Stimulated activated CD4-positive, alpha-beta T cell treated with anti-CD3 and anti-CD28 coated beads, TNF-alpha, amount 100 ng/mL, for 1 hour (primary cell): ENCODE measurements at places on chromosomes 6 and 20.

DNA sequence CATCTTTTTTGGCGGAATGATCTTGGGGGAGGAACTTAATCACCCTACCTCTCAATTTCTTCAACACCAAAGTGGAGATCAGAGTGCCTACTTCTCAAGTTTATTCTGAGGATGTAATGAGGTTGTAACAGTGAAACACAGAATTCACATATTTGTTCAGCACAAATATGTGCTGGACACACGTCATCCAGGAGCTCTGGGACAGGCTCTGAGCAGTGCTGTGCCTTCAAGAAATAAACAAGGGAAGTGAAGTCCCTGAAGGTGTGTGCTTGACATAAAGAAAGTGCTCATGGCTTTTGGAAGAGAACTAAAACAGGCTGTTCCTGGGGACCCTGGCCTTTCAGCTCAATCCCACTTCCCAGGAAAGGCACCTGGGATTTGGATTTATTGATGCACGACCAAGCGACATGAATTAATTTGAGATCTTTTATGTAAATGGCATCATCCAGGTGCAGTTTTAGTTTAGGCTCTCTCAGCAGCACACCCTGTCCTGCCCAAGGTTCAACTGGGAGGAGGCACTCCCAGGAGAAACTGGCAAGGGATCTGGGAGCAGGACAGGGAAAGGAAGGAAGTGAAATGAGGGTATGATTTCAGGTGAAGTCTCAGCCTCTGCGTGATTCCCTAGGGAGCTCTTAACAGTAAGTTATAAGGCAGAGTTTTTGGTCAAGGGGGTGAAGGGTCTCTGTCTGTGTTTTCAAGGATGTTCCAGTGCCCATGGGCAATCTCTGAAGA, 211.0 kb downstream of the FOXA2 start:
- DNase-seq: no peak

- no peak for DNase-seq
Observed at GRCh38 chr20:45405571-45406259, 2.4 kb upstream of the DBNDD2 start.

- no peak for DNase-seq
Observed at GRCh38 chr6:50361641-50362331, 312.1 kb upstream of the DEFB112 start.

DNA sequence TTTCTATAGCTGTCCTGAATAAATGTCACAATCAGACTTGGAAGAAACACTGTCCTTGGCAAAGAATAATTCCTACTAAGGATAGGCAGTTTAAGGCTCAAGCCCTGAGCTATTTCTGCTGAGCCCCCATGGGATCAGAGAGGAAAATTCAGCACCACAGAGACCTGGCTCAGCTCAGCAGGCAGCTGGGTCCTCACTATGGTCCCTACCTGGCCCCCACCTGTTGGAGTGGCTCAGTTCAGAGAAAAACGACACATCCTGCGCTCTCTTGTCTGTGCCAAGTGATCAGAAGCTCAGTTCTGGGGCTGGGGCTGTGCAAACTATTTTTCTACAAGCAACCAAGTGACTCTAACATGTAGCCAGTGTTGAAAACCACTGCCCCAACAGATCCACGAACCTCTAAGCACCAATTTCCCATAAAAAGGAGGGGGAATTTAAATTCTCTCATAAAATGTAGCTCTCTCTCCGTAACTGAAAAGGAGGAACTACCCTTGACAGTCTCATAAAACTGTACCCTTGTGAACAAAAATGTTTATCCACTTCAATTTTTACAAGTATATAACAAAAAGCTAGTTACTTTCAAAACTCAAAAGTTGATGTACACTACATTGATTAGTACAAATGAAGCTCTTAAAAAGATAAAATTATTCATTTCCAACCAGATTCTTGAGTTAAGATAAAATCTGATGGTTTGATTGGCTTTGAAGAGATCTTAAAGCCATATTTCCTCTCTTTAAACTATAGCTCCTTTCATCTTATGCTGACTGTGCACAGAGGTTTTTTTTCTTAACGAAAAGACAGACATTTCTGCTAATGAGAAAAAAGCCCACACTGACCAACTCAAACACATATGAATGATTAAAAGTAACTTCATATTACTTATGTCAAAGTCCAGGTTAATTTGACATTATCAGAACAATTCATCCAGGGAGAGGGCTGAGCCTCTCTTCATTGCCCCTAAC, 52.0 kb downstream of the KIF13A start:
- DNase-seq: no peak

DNA sequence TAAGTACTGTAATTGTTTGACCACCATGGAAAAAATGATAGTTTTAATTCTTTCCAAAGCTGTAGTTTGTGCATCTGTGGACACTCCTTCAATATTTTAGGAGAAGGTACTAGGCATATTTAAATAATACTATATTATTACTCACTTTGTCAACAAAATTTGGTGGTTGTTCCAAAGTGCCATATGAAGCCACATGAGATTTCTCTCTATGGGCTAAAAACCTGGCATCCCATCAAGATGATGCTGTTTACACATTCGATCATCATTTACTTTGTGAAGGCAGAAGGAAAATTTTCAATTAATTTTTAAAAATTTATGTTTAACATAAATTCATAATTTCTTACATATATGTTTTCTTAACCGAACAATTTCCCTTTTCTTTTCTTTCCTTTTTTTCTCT, 502.6 kb upstream of the JAG1 start:
- DNase-seq: no peak

GRCh38 chr6:127547215-127547614, 28.1 kb upstream of the MTCL3 start:
- DNase-seq: peak; percentile 4

GRCh38 chr20:31870726-31871617, 538 bp downstream of the TTLL9 start:
- no peak for DNase-seq

GRCh38 chr20:62696989-62697388, 11.6 kb upstream of the NTSR1 start:
- no peak for DNase-seq

- no peak for DNase-seq
Observed at GRCh38 chr6:158185729-158186456, 17.7 kb downstream of the GTF2H5 start.

GRCh38 chr6:44132476-44132875, 5.1 kb downstream of the TMEM63B start:
- DNase-seq: no peak

GRCh38 chr20:31968291-31969126, 558 bp downstream of the XKR7 start:
- peak; percentile 81 for DNase-seq

GRCh38 chr20:39853050-39853449, 836.0 kb downstream of the MAFB start:
- no peak for DNase-seq

- DNase-seq: no peak
Observed at GRCh38 chr6:8195040-8195713, 92.8 kb upstream of the EEF1E1 start.

- DNase-seq: no peak
Observed at GRCh38 chr20:58712151-58712791, 19.7 kb downstream of the NPEPL1 start.

DNA sequence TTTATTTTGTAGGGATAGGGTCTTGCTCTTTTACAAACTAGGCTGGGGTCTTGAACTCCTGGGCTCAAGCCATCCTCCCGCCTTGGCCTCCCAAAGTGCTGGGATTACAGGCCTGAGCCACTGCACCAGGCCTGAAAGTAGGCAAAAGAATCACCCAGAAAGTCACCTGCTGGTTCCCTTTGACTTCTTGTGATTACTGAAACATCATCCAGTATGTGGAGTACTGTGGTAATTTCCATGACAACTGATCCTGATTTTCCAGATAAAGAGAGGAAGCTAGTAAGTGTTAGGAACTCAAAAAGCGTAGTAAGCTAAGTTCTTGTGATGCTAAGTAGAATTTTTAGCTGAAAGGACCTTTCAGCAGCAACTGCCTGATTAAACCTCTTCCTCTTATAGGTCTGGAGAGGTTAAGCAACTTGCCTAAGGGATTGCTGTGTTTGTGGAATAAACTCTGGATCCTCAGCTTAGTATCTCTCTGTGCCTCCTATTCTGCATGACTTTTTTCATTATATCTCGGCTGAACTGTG, 16.8 kb downstream of the RALY start:
- no peak for DNase-seq

DNA sequence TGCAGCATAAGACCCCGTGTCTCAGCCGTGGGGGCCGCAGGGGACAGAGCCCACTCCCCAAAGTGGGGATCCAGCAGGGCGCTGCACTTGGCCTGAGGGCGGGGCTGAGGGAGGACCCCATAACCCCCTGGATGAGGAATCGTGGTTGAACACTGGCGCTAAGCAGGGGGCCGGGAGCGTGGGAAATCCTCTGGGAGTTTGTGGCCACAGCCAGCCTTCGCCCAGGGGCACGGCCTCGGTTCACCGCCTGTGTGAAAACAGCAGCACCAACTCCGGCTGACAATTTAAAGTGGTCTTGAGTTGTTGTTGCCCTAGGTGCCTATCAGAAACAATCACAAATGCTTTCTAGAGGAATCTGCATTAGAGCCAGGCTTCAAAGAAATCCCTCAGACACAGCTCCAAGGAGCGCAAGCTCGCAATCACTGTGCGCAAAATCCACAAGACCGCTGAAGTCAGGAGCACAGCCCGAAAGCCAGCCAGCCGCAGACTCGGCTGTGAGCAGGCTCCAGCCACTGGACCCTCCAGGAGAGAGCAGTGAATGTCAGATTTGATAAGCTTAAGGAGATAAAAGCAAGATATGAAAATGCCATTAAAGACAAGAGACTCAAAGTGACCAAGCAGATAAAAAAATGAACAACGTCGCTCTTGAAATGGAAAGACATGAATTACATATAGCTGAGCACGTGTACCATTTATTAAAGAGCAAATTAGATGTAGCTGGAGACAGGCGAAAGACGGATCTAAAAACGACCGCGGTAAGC, 10.9 kb upstream of the RPS6KA2 start:
- no peak for DNase-seq

- no peak for DNase-seq
Observed at GRCh38 chr6:11223286-11223864, 9.1 kb downstream of the NEDD9 start.

GRCh38 chr6:23562554-23562953, 563.5 kb upstream of the NRSN1 start:
- no peak for DNase-seq

DNA sequence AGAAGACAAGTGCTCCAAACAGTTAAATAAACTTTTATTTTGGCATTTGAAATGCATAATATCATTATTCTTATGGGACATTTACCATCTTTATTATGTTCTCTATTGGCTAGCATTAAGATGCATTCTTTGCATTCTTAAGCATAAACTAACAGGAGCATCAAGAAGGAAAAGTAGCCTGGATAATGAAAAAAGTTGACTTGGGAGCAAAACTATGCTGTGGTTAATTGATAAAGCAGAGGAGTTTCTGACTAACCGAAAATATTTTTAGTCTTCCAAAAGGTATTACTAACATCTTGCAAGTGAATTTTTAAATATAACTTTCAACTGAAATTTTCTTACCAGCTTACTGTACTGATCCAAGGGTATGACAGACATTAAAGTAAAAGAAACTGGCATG, 140.3 kb downstream of the FLRT3 start:
- no peak for DNase-seq

DNA sequence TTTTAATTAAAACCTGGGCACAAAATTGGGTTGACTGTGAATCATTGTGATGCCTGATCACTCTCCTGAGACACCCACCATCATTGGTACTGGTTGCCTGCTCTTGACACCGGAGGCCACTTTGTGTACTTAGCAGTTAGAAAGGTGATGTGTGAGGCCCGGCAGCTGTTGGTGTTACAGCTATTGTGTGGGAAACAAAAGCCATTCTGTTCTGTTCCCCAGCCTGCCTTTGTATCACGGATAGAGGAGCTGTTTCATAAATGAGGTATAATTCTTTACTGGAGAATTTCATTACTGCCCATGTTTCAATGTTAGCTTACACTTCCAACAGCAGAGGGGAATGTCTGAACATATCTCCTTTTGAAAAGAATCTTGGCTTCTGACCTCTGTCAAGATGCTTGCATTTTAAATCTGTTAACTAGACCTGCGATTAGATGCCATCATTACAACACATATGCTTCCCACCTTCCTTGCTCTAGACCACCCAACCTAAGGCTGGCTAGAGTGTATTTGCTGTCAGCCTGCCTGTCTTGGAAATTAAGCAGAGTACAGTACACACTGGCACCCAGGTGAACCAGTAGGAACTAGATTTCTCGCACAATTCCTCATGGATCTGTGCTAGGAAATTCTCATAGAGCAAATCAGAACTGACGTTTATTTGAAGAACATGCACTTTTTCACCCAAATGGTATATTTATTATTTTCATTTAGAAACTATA, 142.4 kb upstream of the INSM1 start:
- DNase-seq: no peak

DNA sequence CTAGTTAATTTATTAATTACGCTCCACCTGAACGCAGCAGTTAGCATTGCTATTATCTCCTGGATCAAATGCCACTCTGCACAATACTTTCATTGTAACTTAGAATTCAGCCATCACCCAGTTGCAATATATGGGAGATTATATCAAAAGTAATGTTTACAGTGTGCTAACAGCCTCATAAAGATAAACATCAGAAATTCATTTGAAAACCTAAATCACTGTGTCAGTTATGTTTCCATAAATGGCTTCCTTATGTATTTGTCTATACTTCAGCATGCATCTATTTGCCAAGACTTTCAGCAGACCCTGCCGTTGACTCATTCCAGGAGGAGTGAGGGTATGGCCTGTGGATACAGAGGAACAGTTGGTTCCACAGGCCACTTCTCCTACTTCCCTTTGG, 300.1 kb downstream of the TFAP2B start:
- no peak for DNase-seq

- DNase-seq: no peak
Observed at GRCh38 chr20:35269055-35269781, 8.7 kb downstream of the MMP24OS start.

DNA sequence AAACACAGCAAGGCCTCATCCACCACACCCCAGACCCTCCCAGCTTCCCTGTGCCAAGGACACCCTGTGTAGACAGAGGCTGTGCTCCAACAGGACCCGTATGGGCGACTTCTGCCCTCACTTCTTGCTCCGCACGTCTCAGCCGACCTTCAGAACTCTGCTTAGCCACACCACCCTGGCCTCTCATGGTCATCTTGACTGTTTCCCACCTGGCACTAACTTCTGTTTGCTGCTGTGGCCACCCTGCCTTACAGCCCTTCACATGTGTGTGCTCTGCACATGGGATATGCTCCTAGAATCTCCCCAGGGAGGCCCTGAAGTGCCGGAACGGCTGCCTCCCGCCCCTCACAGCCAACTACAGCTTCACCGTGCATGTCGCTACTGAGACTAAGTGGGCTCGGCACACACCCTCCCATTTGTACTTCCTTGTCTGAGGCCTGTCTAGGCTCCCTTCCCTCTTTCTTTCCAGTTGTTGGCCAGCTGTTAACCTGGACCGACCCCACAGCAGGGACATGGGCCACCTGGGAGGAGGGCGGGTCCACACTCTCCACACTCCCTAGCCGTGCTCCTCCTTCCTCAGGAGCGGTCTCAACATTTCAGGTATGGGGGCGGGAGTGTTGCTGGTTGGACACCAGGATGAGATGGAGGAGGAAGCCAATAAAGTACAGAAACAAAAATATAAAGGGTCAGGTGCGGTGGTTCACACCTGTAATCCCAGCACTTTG, 69.6 kb downstream of the PYGB start:
- no peak for DNase-seq

GRCh38 chr20:36173451-36173933, 19.0 kb downstream of the EPB41L1 start:
- no peak for DNase-seq

GRCh38 chr20:62740286-62741141, 31.9 kb downstream of the NTSR1 start:
- peak; percentile 45 for DNase-seq

GRCh38 chr6:43886067-43886461, 116.1 kb downstream of the VEGFA start:
- no peak for DNase-seq
